RPMI8226 (cell line): ENCODE measurements at places on chromosomes 7 and 10.

GRCh38 chr7:32163896-32164295 is 93.7 kb upstream of the PDE1C start:
- no peak for DNase-seq

DNA sequence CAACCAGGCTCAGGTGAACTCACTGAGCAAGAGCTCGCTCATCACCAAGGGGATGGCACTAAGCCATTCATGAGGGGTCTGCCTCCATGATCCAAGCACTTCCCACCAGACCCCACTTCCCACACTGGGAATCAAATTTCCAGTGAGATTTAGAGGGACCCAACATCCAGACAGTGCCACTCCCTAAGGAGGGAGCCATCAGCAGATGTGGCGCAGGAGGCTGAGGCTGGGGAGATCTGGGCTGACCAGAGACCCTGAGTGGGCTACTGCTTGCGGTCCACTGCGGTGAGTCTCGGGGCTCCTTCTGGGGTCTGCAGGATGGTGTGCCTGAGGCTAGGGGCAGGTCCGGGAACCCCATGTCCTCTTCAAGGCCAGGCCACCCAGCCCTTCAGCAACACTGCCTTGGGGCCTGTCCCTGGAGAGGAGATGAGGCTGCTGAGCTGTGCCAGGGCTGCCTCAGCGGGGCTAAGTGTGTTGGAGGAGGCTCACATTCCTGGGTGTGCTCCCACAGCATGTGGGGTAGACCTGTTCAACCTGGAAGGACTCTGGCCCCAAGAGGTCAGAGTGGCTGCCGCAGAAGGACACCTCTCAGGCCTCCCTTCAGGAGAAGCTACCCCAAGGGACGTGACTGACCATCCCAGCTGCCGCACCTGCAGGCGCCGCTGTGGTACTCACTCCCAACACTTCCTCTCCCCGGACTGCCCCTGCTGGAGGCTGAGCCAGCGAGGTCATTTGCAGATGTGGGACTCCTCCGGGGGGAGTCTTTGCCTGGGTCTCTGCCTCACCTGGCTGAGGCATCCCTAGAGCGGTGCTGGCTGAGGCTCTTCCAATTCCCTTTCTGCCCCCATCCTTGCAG is 22.3 kb upstream of the PCBD1 start:
- no peak for DNase-seq

- DNase-seq: peak; percentile 49
Measured at GRCh38 chr7:74272305-74273038, 16.7 kb upstream of the CLIP2 start.

- DNase-seq: no peak
Measured at GRCh38 chr10:124032087-124032935, 61.1 kb downstream of the CHST15 start.

GRCh38 chr10:83214136-83214535 is 925.2 kb upstream of the GHITM start:
- DNase-seq: no peak

DNA sequence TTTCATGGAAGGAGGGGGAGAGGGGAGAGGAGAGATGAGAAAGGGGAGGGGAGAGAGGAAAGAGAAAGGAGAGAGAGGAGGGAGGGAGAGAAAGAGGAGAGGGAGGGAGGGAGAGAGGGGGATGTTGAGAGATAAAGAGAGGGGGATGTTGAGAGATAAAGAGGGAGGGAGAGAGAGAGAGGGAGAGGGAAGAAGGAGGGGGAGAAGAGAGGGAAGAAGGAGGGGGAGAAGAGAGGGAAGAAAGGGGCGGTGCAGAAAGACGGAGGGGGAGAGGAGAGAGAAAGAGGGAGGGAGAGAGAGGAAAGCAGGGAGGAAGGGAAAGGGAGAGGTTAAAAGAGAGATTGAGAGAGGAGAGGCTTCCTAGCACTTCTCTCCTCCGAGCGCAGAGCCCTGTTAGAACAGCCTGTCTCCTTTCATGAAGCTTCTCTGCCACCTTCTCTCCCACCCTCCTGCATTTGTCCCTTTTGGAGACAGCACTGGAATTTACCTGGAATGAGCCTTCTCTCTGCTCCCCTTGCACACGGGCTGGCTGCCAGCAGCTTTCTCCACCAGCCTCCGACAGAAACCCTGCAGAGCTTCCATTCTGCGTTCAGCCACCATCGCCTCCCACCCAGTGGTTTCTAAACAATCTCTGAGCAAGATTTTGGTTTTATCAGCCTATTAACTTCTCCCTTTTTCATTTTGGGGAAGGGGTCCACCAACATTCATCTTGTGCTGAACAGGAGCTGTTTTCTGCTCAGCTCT is 74.0 kb upstream of the CARD11 start:
- DNase-seq: no peak

DNA sequence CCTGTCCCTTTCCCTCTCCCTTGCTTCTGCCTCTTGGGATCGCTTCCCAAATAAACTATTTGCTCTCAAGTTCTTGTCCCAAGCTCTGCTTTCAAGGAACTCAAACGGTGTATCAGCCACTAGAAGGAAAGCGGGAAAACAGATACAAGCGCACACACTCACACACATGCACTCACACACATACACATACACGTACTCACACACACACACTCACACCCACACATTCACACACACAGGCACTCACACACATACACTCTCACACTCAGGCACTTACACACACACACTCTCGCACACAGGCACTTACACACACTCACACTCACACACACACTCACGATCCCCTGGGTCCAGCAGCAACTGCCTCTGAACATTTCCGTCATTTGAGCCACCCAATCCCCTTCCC is 121.9 kb downstream of the RAB11FIP2 start:
- no peak for DNase-seq

DNA sequence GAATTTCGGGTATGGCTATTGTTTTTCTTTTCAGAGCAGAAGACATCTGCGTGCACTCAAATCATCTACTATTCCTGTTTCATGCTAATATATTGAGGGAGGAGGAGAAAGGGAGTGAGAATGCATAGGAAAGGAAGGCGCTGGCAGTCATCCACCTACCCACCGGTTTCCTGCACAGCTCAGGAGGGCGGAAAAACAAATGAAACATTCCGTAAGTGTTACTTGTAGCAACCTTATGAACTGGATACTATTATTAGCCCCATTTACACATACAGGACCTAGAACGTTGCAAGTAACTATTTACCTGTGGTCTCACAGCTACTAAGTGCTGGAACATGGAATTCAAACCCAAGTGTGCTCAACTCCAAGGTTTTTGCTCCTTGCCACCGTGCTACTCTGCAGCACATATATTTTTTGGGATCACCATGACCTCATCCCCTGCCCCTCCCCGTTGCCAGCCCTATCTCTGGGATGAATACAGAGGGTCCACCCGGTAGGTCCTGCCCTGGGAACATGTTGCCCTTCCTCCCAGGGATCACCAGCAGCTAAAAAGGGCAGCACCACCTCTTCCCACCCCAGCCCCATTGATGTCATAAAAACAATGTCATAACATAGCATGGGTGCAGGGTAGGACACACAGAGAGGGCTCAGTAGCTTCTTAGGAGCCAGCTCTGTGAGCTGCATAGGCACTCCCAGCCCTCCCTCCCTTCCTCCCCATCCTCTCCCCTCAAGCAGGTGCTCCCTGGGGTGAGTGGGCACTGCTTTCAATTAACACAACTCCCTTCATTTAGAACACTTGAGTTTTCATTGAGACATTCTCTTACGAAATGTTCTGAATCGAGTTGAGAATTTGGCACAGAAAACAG is 16.9 kb downstream of the GFRA1 start:
- no peak for DNase-seq
